ENCODE measurements at places on chromosomes 6 and 20.

- DNase-seq, result no peak
Observed at GRCh38 chr6:110468731-110469130, 7.7 kb downstream of the SLC22A16 start.

DNA sequence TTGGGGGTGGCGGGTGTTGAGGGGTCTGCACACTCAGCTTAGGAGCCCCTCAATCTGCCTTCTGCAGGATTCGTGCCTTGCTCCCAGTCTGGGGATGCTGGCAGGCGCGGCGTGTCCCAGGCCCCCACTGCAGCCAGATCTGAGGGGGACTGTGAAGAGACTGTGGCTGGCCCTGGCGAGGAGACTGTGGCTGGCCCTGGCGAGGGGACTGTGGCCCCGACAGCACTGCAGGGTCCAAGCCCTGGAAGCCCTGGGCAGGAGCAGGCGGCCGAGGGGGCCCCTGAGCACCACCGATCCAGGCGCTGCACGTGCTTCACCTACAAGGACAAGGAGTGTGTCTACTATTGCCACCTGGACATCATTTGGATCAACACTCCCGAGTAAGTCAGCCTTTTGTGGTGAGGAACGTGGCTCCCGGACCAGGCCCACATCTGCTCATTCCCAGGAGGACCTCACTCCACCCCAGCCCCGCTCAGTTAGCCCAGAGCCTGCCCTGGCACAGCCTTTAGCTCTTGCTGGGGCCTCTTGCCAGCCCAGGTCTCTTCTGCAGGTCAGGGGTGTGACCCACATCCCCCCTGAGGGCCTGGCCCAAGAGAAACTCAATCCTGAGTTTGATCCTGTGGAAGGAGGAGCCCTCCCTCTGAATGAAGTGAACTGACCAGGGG, 1.1 kb downstream of the EDN3 start:
- DNase-seq, result no peak

DNA sequence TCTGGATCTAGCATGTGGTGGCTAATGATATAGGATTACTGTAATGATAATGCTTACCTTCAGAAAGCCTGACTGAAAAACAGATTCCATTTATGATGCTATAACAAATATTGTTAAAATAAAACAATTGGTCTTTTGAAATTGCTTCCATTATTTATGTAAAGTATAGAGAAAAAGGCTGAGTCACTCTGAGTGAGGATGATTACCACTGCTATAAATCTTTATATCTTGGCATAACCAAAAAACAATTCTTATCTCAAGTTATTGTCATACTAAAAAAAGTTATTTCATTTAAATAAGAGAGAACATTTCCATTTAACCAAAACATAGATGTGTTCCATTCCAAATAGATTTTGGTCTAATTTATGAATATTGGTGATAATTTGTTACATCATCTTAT, 53.0 kb upstream of the DST start:
- no peak for DNase-seq

DNA sequence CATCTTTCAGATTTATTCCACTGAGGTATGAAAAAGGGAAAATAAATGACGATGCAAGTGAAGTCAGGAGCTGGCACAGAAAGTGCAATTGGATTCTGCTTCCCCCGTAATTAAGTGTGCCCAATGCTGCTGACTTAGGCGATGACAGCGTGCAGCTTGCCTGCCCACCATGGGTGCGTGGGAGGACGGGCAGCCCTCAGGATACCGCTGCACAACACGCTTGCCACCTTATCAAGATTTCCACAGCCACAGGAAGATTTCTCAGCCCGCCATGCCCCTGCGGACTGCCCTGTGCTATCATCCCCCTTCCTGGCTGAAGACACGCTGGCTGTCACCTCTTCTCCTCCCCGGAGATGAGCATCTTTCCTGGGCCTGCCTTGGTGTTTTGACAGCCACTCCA, 103.3 kb upstream of the BACH2 start:
- DNase-seq, result no peak

DNA sequence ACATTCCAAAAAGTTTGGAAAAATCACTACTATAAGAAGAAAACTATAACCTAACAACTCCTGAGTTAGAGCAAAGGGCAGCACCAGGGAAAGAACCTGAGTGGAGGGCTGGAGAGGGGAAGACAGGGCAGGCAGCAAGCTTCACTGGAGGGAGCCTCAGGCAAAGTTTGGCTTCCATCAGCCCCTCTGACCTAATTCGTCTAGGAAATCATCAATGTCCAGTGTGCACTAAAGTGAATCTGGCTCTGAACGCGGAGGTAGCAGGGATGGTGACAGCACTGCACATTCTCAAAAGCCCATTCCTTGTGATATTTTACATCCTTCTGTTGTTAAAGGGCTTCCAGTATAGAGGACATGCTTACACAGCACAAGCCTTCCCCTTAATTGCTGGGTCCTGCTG, 87.1 kb downstream of the ZDHHC14 start:
- DNase-seq, result no peak

DNA sequence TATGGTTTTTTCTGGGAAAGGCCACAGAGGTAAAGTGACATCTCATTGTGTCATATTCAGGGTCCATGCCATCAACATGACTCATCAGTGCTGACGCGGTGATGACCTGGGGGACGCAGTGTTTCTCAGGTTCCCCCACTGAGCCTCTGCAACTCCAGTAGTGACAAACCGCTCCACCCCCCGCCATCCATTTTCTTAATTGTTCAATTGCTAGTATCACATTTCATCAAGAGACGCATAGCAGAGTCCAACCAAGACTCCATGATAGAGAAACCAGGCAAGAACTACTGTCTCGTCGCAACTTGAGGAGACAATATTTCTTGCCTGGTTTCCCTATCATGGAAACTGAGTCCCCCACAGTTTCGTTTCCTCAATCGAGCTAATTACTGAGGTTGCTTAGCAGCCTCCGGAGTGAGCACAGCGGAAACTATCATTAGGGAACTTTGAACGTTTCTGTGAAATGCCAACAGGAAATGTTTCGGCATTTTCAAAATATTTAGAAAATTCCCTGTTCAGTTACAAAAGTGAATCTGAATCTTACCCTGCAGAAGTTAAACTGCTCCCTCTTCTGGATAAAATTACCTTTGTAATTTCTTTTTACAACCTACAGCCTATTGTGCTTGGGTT, 12.2 kb upstream of the SERPINB1 start:
- DNase-seq, result peak; percentile 55

GRCh38 chr6:119233312-119233984, 116.1 kb downstream of the MAN1A1 start:
- DNase-seq, result no peak

DNA sequence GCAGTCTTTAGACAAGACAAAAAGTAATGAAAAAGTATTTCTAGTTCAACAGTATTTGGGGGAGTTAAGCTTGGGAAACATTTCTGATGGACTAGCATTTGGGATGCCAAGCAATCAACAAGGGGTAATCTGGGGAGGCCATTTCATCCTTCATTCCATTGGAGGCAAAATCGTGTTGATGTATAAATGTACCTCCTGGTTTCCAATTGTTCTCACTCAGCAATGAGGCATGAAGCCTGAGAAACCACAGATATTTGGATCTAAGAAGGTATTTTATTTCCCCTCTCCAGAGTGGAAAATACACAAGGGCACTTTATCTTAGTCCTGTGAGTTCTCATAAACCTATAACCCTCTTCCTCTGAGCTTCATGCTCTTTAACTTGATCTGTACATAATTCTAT, 68.2 kb downstream of the TBX18 start:
- no peak for DNase-seq
